Neural progenitor cell (in vitro differentiated cells): ENCODE measurements at places on chromosomes 16 and 17. TPM values are rescaled to one million over a fixed set of nuclear protein-coding genes. Genes with fewer than 3 reads are reported as not detected.
A peak's percentile ranks its signal among the peaks of the same experiment; 100 is the strongest.

DNA sequence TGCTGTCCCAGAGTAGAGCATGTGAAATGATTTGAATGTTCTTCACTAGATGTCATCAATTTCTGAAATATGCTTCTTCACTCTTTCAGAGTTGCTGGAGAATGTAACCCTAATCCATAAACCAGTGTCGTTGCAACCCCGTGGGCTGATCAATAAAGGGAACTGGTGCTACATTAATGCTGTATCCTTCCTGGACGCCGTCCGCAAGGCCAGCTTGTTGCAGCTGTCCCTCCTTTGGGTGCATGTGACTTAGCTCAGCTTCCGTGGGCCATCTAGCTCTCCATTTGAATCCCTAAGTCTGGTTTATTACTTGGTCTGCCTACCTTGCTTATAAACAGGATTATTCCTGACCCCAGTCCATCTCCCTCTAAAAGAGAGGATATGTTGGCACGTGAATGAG lies 58.8 kb downstream of the USP10 start:
- DNase-seq, result no peak

DNA sequence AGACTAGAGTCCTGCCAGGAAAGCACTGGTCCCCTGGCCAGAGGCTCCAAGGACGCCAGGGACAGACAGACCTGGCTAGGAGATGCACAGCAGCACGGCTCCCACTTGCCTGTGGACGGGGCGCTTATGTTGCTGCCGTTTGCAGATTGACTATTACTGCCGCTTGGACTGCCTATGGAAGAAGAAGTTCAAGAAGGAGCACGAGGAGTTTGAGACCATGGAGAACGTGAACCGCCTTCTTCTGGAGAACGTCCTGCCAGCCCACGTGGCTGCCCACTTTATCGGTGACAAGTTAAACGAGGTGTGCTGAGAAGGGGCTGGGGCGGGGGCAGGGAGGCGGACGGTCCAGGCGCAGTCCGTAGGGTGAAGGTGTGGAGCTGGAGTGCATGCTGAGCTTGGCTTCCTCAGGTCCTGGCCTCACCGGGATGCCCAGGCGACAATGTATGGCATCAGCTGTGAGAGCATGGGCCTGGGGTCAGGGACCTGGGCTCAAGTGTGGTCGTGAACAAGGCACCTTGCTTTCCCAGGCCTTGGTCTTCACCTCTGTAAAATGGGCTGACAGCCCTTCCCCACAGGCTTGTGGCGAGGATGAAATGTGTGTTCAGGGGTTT lies 45.6 kb downstream of the ADCY7 start:
- DNase-seq, result no peak

DNA sequence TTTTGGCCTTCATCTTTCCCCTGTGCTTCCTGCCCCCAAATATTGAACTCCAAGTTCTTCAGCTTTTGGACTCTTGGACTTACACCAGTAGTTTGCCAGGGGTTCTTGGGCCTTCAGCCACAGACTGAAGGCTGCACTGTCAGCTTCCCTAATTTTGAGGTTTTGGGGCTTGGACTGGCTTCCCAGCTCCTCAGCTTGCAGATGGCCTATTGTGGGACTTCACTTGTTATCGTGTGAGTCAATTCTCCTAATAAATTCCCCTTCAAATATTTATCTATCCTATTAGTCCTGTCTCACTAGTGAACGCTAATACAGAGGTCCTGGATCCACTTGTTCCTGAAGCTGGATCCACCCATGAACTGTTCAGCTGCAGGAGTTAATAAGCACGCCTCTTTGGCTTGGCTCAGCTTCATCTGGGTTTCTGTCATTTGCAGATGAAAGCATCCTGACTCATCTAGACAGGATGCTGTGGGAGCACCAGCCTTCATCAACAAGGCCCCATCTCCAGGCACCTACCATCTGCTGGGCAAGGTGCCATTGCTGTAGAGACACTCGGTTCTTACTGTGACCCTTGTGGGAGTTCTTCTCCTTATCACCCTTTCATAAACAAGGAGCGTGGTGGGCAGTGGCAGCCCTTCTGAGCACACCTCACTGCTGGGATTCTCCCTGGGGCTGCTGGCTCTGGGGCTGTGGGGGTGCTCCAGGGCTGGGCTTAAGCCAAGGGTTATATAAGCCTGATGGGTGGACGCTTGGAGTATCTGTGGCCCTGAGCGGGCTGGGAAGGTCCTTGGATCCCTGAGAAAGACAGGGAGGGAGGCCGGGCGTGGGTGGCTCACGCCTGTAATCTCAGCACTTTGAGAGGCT lies 23.1 kb downstream of the LAT start:
- no peak for DNase-seq

DNA sequence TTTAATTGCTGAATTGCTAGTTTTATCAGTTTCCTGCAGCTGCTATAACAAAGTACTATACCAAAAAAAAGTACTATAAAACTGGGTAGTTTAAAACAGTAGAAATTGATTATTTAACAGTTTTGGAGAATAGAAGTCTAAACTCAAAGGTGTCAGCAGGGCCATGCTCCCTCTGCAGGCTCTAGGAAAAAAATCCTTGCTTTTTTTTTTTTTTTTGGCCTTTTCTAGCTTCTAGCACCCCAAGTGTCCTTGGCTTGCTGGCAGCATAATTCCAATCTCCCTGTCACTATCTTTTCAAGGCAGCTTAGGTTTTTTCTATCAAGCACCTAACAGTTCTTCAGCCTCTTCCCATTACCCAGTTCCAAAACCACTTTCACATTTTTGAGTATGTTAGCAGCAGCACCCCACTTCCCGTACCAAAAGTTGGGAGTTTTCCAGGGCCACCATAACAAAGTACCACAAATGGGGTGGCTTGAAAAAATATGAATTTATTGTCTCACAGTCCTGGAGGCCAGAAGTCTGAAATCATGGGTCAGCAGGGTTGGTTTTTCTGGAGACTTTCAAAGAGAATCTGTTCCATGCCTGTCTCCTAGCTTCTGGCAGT lies 37.4 kb downstream of the BPTF start:
- DNase-seq, result peak; percentile 7

Gene PERCC1
- total RNA-seq, result 1.1 TPM in 1 of 2 replicates, not detected in the other

Gene HOXB6
- total RNA-seq, result not detected in 2 replicates
